Activated CD4-positive, alpha-beta T cell treated with anti-CD3 and anti-CD28 coated beads, Interleukin-2, amount 50 U/mL, for 24 hours (primary cell): ENCODE measurements at places on chromosomes 3 and 15.

DNA sequence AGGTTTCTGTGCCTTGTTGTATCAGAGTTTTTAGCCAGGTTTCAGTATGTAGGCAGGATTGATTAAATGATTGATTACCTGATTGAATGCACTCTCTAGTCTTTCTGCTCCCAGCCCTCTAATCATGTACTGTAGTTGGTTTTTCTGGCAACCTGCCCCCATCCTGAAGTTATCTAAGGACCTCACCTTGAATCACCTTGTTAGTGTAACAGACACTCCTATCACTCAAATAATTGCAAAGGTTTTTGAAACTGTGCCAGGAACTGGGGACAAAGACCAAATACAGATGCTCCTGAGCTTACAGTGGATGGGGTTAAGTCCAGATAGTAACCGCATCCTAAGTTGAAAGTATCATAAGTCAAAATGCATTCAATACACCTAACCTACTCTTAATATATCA is 141.5 kb upstream of the EIF1B start:
- DNase-seq: no peak

DNA sequence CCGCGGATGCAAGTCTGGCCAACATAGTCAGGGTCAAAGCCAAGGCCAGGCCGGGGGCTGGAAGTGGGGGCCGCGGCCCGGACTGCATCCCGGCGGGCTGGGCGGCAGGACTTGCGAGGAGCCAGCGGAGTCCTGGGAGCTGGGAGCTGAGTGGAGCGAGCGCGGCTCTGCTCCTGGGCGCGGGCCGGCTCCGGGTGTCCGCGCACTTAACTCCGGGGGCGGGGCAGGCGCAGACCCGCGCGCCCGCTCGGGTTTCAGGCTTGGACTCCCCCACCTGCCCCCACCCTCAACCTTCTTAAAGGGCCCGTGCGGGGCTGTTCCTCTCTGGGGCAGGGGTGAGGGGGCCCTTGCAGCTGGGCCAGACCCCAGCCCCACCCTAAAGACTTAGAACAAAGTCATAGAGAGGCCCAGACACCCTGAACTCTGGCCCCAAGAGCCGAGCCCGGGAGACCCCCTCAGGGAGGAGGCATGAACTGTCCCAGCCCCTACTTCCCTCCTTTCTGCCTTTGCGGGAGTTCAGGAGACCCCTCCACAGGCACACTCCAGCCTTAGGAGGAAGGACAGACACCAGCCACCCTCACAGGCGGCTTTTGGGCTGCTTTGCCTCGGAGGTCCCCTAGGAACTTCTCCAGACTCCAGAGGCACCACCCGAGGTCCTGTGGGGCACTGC is at the start of gene CSPG4:
Gene CSPG4 (minus strand): TSS at position 181 of the 670 bp plus-strand sequence. CDS start 93 bp downstream, at position 88.
- DNase-seq: no peak

DNA sequence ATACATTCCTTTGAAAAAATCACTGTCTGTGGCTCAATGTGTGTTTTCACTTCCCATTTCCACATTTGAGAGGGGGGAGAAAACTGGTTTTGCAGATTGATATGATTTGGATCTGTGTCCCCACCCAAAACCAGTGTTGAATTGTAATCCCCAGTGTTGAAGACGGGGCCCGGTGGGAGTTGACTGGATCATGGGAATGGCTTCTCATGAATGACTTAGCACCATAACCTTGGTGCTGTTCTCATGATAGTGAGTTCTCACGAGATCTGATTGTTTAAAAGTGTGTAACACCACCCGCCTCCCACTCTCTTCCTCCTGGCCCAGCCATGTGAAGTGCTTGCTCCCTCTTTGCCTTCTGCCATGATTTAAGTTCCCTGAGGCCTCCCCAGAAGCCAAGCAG is 16.1 kb downstream of the TMEM207 start:
- DNase-seq: no peak

GRCh38 chr3:43768381-43768973 is 77.7 kb downstream of the ABHD5 start:
- no peak for DNase-seq

- DNase-seq: no peak
Observed at GRCh38 chr15:58201516-58201915, 63.3 kb downstream of the AQP9 start.

GRCh38 chr15:29542994-29543393 is 273.4 kb upstream of the NSMCE3 start:
- DNase-seq: no peak

GRCh38 chr3:72950372-72950771 is 46.2 kb upstream of the PPP4R2 start:
- DNase-seq: no peak

- DNase-seq: no peak
Observed at GRCh38 chr15:44763187-44763586, 26.9 kb downstream of the TRIM69 start.

DNA sequence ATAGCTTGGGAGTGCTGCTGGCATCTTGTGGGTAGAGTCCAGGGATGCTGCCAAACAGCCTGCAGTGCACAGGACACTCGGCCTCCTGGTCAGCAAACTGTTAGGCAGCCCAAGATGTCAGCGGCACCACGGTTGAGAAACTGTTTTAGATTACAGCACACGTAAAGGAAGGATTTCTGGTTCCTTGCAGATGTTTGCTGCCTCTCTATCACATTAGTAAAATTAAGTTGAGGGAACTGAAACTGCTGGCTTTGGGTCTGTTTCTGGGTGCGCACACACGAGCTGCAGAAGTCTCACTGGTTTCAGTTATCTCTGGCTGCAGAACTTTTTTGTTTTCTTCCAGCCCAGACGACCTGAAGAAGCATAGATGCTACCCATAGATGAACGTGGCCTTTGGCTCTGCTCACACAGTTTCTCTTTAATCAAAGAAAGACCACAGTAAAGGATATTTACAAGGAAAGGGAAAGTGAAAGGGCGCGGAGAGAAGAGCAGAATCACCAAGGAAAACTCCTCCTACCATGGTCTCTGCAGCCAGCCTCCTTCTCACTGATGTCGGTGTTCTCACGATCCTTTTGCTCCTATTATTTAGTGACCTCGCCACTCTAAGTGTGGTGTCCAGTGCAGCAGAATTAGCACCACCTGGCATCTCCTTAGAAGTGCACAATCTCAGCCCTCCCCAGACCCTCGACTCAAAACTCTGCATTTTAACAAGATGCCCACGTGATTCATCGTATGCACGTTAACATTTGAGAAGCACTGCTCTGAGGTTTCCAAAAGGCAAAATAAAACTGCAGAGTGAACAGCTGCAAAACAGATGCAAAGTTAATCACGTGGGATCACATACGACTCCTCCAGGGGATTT is 50.6 kb upstream of the AKAP13 start:
- DNase-seq: no peak

DNA sequence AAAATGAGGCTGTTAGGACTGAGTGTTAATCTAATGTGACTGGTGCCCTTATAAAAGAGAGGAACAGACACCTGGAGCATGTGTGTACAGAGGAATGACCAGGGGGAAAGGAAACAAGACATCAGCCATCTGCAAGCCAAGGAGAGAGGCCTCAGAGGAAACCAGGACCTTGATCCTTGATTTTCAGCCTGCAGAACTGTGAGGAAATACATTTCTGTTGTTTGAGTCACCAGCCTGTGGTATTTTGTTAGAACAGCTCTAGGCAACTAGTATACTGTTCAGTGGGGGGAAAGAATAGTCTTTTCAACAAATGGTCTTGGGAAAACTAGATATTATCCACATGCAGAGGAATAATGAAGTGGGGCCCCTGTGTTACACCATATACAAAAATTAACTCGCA is 80.6 kb downstream of the CCR1 start:
- DNase-seq: no peak

- no peak for DNase-seq
Observed at GRCh38 chr3:6551165-6551564, 309.8 kb upstream of the GRM7 start.

- no peak for DNase-seq
Observed at GRCh38 chr3:130826516-130827182, 67.2 kb upstream of the ATP2C1 start.

DNA sequence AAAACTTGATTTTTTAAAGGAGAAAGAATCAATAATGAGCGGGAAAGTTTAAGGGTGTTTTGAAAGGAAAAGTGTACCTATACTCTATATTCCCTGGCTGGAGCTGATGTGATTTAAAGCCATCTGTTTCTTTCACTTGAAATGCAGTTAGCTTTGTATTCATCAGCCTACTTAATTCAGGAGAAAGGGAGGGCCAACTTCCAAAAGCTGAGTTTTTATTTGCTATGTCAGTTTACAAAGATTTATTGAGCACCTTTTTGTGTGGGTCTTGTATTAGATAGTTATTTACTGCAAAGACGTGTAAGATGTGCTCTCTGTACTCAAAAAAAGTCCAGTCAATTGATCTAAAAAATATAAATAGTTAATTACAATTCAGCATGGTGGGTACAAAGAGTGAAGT is 176.2 kb upstream of the GOLIM4 start:
- DNase-seq: no peak

DNA sequence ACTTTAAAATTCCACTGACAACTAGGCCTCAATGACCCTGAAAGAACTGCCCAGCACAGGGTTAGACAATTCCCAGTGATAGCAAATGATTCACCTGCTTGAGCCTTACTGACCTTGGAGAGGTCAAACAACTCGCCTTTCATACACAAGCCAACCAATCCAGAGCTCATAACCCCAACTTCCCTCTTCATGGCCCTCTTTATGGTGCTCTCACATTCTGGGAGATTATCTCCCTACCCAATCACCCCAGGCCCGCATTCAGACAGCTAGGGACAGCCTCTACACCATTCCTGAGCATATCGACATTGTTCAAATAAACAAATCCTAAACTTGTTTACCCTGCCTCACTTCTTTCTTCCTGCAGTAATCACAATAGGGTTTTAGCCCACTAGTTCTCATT is 32.2 kb upstream of the COLQ start:
- DNase-seq: no peak

GRCh38 chr3:56879436-56880215 is 77.9 kb upstream of the ARHGEF3 start:
- DNase-seq: no peak

DNA sequence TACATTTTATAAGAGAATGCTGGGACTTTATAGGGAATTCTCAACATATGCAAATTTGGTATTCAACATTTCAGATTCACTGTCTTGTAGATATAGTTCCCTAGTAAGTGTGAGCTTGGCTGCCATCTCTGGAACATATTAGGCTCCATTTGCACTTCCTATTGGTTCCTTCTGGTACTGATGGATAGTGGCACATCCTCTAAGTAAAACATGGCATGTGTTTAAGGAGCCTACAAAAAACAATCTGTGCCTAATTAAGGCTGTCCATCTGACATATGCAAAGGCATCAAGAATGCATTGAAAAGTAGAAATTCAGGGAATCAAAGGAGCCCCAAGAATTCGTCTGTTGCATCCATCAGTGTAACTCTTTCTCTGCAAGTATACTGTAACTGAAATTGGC is 344.1 kb downstream of the UNC13C start:
- DNase-seq: no peak

DNA sequence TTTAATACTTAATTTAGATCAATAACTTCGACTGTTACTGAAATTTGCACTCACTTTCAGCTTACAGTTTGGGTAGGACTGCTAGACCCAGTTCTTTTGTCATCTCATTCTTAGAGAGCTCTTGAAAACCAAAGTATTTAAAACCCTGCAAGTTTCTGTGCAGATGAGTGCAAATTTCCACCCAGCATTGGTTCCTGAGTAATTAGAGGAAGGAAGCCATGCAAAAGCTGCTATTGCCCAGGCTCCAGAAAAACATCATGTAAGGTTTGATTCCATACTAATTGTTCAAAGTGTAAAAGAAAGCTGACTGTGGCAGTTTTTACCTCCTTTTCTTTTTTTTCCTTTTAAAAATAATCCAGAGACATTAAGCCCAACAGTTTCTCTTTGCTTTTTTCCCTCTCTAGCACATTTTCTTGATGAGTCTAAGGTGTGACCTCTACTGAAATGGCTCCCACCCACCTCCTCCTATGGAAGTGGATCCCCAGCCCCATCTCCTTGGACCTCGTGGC is 30.3 kb downstream of the ABHD2 start:
- DNase-seq: no peak

DNA sequence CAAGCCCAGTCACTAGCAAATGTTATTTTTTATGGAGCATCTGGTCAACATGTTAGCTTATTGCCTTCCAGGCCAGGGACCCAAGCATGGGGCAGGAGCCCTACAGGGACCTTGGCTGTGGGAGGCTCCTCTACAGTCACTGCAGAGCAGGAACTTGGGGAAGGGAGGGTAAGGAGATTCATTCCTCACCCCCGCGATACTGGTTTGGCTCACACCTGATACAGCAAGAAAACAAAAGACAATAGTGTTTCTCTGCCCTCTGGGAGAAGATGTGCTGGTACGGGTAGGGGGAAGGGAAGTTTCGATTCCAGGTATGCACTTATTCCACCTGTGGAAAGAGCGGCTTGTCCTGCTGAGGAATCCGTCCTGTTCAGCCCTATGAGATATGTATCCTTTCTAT is 77.6 kb downstream of the SLC12A8 start:
- no peak for DNase-seq

- no peak for DNase-seq
Observed at GRCh38 chr3:58307639-58308215, 1.4 kb downstream of the HTD2 start.

- no peak for DNase-seq
Observed at GRCh38 chr3:147736226-147736625, 327.1 kb downstream of the ZIC1 start.

DNA sequence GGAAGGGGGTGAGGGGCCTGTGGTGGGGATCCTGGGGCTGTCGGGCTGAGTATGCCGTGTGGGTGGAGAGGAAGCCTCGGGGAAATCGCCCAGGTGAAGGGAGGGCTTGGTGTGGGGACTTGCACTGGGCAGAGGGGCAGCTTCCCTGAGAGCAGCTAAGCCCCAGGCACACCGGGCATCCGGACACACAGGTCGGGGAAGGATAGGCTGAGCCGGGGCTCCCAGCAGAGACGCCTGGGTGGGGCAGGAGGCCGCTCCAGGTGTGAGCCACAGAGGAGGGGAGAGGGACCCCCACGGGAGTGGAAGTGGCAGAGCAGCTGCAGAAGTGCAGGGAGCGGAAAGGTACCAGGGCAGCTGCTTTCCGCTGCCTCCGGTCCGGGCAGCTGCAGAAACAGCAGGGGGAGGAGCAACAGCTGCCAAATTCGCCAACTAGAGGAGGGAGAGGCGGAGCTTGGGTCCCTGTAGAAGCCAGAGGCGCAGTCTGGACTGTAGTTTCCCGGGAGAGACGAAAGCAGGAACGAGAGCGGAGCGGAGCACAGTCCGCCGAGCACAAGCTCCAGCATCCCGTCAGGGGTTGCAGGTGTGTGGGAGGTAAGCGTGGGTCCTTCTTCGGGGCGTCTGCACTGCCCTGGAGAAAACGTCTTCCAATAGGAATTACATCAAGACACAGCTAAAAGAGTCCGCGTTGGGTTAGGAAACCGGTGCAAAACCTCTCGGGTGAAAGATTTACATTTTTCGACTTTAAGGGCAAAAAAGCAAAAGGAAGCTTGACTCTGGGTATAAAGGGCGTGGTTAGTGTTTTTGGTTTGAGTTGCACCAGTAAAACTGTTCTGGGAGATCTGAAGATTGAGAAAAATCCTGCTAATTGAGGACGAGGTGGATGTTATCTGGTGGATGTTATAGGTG is at the start of gene SERPINI1:
Gene SERPINI1 (plus strand): TSS at position 489 of the 906 bp plus-strand sequence. CDS start 53,408 bp downstream, outside the sequence.
- no peak for DNase-seq
